AG04450 (cell line): ENCODE measurements at places on chromosomes 5 and 9. TPM values are rescaled to one million over a fixed set of nuclear protein-coding genes. Genes with fewer than 3 reads are reported as not detected.

- DNase-seq, result no peak
Observed at GRCh38 chr5:69048230-69048629, 45.6 kb upstream of the SLC30A5 start.

- DNase-seq, result no peak
Observed at GRCh38 chr5:135149956-135150723, 116.1 kb upstream of the PITX1 start.

- DNase-seq, result no peak
Observed at GRCh38 chr5:171830686-171831085, 45.1 kb downstream of the SMIM23 start.

The PCDHGA1 gene
- 1.9 and 2.2 TPM in 2 replicates for polyA plus RNA-seq
